ENCODE measurements at places on chromosomes 13 and 19.

DNA sequence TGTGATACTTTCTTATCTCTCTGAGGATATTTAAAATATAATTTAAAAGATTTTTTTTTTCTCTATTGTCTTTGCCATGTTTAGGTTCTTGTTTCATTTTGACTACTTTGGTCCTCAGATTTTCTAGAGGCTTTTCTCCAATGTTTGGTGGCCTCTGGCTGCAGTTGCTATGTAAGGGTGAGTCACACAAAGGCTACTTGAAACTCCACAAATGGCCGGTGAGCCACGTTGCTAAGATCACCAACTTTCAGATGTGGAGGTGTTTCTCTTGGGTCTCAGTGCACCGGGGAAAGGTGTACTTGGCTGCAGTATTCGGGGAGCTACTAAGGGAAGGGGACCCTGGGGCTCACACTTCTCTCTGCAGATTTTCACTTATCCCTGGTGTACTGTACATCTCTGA is 248.1 kb downstream of the HS6ST3 start:
- DNase-seq, result no peak

DNA sequence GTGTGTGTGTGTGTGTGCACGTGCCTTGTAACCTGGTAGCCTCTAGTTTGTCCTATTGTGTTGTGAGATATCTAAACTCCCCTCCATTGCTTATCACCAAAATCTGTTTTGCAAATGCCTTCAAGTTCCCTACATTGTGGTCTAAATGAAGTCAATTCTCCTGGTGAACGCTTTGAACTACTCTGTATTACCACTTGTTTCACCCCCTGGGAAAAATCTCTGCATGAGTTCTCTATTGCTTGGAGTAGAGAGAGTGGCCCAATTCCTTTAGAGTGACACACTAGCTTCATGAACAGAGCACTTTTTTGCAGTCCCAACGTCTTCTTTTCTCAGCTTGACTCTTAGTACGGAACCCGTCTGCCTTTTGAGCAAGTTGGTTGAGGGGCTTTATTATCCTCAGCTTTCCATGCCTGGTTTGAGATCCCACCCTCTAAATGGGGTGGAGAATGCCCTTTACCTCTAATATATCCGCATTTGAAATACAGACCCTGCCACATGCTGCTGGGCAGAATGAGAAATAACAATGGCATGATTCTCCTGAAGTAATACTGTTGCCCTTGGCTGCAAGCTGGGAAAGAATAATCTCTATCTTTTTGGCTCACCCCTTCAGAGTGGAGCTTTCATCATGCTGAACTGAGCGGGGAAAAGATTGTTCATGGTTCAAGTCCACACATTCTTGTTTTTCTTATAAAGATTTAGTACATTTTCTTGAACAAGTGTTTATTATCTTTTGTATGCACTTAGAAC is 2545.3 kb downstream of the PCDH9 start:
- no peak for DNase-seq

DNA sequence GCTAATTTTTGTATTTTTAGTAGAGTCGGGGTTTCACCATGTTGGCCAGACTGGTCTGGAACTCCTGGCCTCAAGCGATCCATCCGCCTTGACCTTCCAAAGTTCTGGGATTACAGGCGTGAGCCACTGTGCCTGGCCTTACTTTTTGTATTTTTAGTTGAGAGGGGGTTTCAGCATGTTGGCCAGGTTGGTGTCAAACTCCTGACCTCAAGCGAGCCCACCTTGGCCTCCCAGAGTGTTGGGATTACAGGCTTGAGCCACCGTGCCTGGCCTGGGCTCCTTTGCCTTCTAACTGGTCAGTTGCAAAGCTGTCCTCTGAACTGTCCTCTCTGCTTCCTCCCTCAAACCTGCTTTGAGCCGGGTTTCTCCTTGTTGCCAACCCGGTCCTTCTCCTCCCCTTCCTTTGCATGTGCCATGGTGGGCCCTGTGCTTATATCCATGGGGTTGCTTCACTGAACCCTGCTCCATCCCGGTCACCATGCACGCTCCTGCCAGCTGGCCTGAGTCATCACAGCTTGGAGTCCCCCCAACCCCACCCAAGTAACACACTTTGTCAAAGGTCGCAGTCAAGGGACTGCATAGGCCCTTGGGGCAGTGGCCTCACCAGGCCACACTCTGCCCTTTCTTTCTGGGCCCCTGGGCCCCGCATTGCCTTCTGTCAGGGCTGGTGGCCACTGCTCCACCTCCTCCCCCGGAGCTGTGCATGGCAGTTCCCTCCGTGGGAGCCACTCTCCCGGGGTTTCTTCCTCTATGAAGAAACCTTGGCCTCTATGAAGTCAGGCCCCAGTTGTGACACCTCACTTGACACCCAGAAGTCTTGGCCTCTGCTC is 21.2 kb downstream of the WTIP start:
- no peak for DNase-seq

- peak; percentile 96 for DNase-seq
Observed at GRCh38 chr19:17847538-17848366, at the start of gene JAK3. Gene JAK3 (minus strand): TSS chr19:17847982. CDS start chr19:17844417, 3,565 bp downstream.

DNA sequence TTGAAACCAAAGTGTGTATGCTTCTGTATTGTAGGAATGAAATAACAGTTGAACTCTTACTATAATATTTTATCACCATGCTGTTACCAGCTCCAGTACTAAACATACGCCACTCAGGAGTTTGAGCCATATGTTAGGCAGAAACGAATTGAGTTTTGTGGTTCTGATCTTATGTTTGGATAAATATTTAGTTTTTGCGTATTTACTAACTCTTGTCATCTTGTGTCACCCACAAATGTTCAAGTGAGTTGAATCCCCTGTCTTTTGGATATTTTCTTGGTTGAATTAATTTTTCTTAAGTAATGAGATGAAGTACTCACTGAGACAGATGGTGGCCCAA is 1.5 kb downstream of the FNDC3A start:
- no peak for DNase-seq

- DNase-seq, result no peak
Observed at GRCh38 chr19:45865269-45865948, 1.3 kb downstream of the FOXA3 start.

DNA sequence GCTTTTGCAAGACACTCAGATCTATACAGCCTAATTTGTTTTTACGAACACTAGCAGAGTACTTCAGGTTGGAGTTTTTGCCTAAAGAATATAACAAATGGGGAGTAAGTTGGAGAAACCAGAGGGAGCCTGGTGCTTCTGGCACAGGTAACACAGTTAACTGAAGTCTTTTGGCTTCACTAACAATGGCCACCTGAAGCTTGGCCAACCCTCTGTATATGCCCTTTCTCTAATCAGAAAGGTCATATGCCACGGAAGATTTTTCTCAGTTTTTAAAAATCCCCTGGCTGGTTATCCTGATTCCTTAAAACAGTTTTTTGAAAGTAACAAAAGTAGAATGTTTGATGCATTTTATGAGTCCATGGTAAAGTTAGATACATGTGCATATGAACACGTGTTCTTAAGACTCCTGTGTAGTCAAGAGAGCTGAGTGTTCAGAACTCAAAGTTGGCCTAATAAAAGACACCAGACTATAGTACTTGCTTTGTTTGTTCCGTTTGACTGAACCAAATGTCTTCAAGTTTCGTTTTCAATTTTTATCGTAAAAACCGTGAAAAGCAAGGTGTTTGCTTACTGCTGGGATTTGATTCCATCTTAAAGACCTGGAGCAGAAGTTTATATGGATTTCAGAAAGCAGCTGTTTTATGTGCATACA is 137.5 kb downstream of the KCNRG start:
- DNase-seq, result peak; percentile 5

- DNase-seq, result no peak
Observed at GRCh38 chr13:71830323-71830722, 36.7 kb downstream of the DACH1 start.

GRCh38 chr13:21557995-21558394 is 46.0 kb downstream of the MICU2 start:
- DNase-seq, result peak; percentile 19

- DNase-seq, result no peak
Observed at GRCh38 chr19:30092721-30093569, 150.9 kb downstream of the URI1 start.

- DNase-seq, result no peak
Observed at GRCh38 chr19:7959211-7959610, 15.7 kb upstream of the TIMM44 start.

DNA sequence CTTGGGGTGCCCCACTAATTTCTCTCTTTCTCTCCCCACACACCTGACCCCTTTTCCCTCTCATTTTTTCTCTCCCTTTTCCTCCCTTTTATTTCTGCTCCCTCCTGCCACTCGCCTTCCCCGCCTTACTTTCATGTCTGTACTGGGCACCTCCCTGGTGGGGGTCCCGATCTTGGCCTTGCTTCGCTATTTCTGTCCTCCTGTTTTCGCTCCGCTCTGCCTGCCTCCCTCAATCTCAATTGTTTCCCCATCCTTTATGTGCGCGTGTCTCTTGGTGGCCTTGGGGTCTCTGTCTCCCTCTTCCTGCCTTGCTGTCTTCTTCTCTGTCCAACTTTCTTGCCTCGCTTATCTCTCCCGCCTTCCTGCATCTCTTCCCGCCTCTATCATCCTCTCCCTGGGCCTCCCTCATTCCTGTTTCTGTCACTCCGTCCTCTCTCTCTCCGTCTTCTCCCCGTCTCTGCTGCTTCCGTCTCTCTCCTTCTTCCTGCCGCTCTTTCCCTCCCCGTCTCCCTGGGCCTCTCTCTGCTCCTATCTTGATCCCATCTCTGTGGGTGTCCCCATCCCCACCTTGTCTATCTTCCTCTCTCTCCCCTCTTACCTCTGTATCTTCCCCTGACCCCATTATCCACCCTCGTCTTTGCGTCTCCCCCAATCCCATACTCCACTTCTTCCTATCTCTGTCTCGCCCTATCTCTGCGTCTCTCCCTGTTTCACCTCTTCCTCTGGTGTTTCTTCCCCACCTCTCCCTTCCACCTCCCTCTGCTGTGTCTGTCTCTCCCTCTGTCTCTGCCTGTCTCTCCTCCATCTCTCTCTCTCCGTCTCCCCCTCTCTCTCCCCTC is 4.0 kb downstream of the GRIN2D start:
- DNase-seq, result no peak

DNA sequence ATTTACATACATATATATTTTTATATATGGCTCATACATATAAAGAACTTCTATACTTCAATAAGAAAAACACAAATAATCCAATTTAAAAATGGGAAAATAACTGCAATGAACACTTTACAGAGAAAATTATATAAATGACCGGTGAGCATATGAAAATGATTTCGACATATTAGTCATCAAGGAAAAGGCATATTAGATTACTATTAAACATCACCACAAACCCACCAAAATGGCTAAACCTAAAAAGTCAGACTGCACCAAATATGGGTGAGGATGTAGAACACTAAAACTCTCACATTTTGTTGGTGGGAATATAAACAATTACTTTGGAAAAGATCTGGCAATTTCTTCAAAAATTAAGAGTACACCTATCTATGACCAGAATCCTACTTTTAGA is 316.2 kb downstream of the ENOX1 start:
- DNase-seq, result no peak

GRCh38 chr19:52190487-52191293 is 838 bp downstream of the PPP2R1A start:
- no peak for DNase-seq

DNA sequence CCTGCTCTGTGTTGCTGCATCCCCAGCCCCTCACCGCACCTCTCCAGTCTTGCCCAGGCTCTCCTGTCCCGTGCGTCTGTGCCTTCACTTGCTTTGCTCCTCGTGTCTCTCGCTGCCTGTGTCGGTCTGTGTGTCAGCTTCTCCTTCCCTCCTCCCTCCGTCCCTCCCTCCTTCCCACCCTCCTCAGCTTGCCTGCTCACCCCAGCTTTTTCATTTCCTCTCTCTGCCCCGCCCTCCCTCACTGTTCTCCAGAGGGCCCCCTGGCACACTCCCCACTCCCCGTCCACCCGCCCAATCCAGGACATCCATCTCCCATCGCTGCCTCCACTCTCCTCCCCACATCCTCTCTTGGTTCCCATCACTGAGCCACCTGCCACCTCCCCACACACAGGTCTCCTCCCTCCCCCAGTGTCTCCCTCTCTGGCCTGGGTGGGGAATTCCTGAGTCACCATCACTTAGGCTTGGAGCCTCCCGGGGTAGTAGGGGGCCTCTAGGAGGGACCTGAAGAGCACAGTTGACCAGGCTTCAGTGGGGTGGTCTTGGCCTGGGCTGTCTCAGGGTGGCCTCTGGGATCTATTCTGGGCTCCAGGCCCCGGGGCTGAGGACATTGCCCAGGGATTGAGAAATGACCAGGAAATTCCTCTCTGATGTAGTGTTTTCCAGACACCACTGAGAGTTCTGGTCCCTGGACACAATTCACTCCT is at the start of gene PTGIR:
TSS of gene PTGIR (minus strand) at position 132 of the 704 bp plus-strand sequence. CDS start 864 bp downstream, outside the sequence.
- no peak for DNase-seq

DNA sequence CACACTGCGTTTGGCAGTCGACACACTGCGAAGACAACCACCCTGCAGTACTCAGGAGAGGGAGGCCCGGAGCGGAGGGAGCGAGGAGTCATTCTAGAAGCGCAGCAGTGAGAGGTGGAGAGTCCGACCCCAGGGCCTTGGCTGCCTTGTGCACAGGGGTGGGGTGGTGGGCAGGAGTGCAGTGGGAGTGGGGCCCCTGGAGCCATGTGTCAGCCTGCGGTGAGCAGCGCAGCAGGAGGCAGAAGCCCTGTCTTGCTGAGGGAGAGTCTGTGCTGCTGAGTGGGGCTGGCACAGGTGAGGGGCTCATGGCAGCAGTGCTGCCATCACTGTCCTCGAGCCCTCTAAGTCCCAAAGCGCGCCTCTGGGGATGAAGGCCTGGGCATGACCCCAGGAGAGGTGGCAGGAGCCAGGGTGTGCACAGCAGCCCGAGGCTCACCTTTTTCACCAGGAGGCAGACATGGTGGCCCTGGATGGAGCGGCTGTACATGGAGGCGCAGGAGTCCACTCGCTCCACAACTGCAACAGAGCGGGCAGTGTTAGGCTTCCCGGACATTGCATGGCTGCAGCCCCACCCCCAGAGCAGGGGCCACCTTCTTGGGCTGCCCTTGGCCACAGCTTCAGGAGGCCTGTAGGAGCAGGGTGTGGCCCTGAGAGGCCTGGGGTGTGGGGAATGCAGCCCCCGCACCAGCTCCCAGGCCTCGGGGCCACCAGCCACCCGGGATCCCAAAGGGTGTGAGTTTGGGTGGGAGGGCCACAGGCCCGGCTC is 11.7 kb downstream of the IZUMO4 start:
- DNase-seq, result no peak

Measured in CD4-positive, alpha-beta T cell treated with Interleukin-10 for 1 hour (primary cell).